ENCODE measurements at places on chromosomes 13 and 19. TPM values are rescaled to one million over a fixed set of nuclear protein-coding genes. Genes with fewer than 3 reads are reported as not detected.

Gene RCBTB1
- total RNA-seq, result 22.7 TPM

Gene MISP3
- 3.9 TPM for total RNA-seq

Gene ZIC5
- total RNA-seq, result 0.31 TPM

Gene PDE4A
- 1.3 TPM for total RNA-seq

Gene SIGLEC10
- total RNA-seq, result 0.36 TPM

Gene CGB5
- not detected for total RNA-seq

Gene TPRX2
- 0.38 TPM for total RNA-seq

Gene CBY2
- 0.49 TPM for total RNA-seq

Gene TNNI3
- 3.0 TPM for total RNA-seq

Gene MYH14
- 0.46 TPM for total RNA-seq

Gene B3GNT8
- 0.38 TPM for total RNA-seq

Gene SIGLECL1
- not detected for total RNA-seq

Gene COX6B2
- 0.87 TPM for total RNA-seq

Gene KCTD12
- total RNA-seq, result 15.3 TPM

Gene FOXA3
- not detected for total RNA-seq

Gene LIM2
- total RNA-seq, result not detected

Gene ZIC2
- 48.8 TPM for total RNA-seq

Gene PGLYRP2
- not detected for total RNA-seq

Gene ZNF793
- 13.2 TPM for total RNA-seq

Gene TUBA3C
- 0.16 TPM for total RNA-seq

Gene ALOX5AP
- 0.75 TPM for total RNA-seq

Gene ZNF616
- 17.9 TPM for total RNA-seq

Gene SLC25A41
- total RNA-seq, result 0.29 TPM

Gene MCF2L
- total RNA-seq, result 1.5 TPM

Gene OR10H1
- 0.21 TPM for total RNA-seq

Gene RDH13
- total RNA-seq, result 24.9 TPM

Gene POSTN
- 0.23 TPM for total RNA-seq

Gene FUT6
- 0.32 TPM for total RNA-seq

Gene MADCAM1
- total RNA-seq, result 0.57 TPM

Gene LILRA5
- not detected for total RNA-seq

Gene TUBB4A
- 26.8 TPM for total RNA-seq

Gene RASGRP4
- total RNA-seq, result 0.38 TPM

Gene CD209
- not detected for total RNA-seq

Gene GAPDHS
- not detected for total RNA-seq

Gene NLRP5
- total RNA-seq, result 0.06 TPM

Gene CNOT3
- 6.8 TPM for total RNA-seq

Gene KLHL1
- total RNA-seq, result 11.9 TPM

Gene ADGRE2
- 0.33 TPM for total RNA-seq

Gene CKM
- 0.30 TPM for total RNA-seq

Gene AXL
- total RNA-seq, result 9.5 TPM

Gene MYO16
- total RNA-seq, result 8.3 TPM

Gene KIR2DL4
- 0.33 TPM for total RNA-seq

Gene COPE
- total RNA-seq, result 145 TPM
